ENCODE measurements at places on chromosomes 13 and 19.

- DNase-seq: no peak
Measured at GRCh38 chr13:50078231-50078894, 63.1 kb downstream of the KCNRG start.

DNA sequence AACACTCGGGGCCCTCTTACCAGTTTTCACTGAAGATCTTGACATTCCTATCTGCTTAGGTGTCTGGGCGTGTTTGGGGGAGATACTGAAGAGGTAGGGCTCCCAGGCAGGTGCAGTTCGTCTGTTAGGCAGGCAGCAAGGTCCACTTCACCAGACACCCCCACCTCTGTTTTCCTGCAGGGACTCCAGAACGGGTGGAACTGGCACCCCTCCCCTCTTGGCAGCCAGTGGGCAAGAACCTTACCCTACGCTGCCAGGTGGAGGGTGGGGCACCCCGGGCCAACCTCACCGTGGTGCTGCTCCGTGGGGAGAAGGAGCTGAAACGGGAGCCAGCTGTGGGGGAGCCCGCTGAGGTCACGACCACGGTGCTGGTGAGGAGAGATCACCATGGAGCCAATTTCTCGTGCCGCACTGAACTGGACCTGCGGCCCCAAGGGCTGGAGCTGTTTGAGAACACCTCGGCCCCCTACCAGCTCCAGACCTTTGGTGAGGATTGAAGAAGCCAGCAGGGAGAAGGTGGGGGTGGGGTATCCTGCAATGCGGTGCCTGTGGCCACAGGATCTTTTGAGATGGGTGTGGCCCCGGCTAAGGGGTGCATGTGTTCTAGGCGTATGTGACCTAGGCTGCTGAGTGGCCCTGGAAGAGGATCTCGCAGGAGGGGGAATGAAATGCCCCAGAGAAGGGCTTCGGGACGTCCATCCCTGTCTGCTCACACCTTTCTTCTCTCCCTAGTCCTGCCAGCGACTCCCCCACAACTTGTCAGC lies 3.3 kb upstream of the ICAM4 start:
- no peak for DNase-seq

DNA sequence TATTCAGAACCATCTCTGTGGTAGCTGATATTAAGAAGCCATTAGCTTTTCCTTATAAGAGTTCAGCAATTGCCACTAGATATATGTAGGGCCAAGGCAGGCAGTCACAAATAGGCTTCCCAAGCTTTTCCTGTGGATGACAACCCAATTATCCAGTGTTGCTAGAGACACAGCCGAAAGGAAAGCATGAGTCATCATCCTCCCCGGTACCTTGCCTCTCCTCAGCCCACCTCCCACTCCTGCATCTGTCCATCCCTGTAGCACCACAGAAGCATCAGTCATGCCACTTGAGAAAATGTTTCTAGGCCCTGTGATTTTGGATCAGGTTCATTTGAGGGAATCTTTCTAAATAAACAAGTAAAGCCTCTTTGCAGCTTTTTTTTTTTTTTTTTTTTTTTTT lies 204.3 kb downstream of the DNAJC15 start:
- no peak for DNase-seq

- DNase-seq: no peak
Measured at GRCh38 chr13:39257642-39258041, 219.4 kb downstream of the NHLRC3 start.

DNA sequence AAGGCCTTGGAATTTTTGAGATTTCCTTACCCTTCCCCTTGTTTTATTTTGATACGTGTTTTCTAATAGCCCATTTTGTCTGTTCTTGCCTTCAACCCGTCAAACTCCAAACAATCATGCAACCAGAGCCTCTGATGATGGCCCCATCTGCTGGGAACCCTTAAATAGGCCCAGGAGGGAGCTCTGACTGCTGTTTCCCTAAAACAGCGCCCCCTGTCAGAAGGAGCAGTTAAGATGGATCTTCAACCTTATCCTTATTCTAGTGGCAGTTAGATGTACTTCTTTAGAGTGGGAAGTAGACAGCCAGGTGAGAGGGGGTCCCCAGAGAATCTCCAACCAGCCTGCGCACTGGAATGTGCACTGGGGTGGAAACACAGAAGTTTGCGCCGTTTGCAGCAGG lies 1031.0 kb upstream of the PCDH9 start:
- no peak for DNase-seq

Data from activated gamma-delta T cell treated with anti-CD3 and anti-CD28 coated beads, Interleukin-2, amount 50 U/mL, for 16 hours (primary cell).